ENCODE measurements at places on chromosomes 3 and 15.

DNA sequence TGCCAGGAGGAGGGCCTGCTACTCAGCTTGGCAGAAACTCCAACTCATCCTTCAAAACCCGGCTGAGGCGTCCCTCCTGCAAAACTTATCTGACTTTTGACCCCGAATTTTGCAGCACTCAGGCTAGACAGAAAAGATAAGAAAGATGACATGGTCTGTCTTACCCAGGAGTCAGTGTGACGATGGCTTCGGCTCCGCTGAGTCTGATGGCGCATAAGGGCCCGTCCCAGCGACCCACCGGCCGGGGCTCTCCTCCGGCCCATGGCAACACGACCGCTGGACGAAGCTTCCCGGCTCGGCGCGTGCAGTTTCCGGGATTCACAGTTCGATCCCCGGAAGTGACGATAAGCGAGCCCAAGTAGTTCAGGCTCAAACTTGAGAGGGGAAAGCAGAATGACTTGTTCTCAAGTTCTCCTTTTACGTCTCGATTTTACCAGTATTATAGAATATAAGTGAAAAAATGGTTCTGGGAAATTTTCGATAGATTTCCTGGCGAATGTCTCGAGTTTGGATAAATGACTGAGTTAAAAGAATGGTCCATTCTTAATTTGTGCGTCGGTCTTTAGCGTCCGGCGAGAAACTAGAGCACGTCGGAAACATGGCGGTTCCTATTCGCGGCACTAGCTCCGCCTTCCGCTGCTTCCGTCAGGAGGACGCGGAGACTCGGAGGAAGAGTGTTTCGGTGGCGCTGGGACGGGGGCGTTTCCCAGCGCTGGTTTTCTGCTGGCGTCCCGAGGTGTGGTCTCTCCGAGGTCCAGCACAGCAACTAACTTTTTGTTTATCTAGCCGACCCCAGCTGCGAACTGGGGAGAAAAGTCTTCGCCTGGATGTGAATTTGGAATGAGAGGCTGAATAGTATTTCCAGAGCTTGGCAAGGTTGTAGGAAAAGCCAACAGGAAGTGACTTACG is at the start of gene LSG1:
Gene LSG1, minus strand, starts transcription at position 292 of the 909 bp plus-strand sequence. Its CDS starts 29 bp downstream, at position 263.
- peak; percentile 100 for DNase-seq

DNA sequence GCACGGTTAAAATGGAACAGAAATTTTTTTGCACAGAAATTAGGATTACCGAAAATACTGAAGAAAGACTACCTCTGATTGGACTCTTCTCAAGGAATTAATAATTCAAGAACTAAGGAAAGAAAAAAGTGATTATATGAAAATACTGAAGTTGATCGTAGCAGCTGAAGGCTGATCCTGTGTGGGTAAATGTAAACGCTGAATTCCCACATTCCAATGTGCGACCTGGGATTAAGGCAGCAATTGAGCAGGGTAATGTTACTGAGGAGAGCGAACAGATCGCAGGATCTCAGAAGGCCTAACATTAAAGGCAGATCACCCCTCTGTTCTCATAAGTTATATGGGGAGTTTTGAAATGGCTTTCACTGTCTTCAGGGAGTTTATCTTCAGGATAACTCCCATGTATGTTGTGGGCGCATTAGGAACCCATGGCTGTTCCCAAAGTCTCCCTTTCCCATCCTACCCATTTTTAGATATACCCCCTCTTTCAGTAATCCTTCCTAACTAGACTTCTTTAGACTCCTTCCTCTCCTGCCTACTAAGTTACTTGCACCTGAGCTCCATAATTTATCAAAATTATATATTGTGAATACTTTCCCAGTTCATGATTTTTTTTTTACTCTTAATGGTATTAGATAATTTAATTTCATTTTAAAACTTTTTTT is 1.0 kb upstream of the UBL7 start:
- DNase-seq, result no peak

GRCh38 chr3:197959500-197959890 is 522 bp upstream of the LMLN start:
- no peak for DNase-seq

- DNase-seq, result no peak
These were observed 123.3 kb downstream of the XXYLT1 start for GRCh38 chr3:195147649-195148080.

DNA sequence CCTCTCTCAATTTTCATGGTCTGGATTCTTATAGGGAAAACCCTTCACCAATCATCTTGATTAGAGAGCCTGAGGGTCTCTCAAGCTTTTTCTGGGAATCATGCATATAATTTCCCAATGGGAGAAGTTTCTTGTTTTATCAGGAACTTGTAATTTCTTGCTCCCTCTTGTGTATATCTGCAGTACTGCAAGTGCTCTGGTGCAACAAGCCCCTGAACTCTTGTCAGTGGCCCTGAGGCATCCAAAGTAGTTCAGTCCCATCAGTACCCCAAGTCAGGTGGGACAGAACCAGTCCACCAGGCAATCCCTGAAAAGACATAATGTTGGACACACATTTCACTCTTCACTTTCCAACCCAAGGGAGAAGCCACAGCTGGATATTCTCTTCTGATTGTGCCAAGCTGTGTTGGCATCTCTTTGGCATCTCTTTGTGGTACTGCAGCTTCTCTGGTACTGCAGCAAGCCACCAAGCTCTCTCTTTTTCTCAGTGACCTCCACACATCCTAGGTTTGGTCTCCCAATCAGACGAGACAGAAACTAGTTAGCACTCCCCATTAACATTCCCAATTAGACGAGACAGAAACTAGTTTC is 214.5 kb downstream of the ZIC4 start:
- peak; percentile 12 for DNase-seq

GRCh38 chr15:85037641-85038040 is 56.0 kb downstream of the PDE8A start:
- DNase-seq, result no peak

DNA sequence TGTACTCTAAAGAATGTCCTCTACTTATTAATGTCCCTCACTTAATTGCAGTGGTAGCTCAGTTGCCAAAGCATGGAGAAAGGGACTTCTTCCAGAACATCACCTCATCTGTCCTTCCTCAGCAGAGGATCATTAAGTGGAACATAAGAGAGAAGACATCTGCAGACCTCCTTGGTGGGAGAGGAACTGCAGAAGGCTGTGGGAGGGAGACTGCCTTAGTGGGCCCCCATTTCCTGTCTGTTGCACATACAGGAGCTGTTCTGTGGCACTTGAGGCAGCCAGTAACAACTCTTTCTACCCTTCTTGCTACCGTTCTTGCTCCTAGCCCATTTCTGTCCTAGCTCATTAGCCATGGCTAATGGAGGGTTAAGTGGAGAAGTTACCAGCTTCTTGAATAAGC is 33.6 kb downstream of the HPS3 start:
- DNase-seq, result no peak

- DNase-seq, result no peak
These were observed 1324.6 kb downstream of the NSUN3 start for GRCh38 chr3:95387242-95388021.

- DNase-seq, result no peak
These were observed 39.0 kb downstream of the U2SURP start for GRCh38 chr3:143040261-143040879.

All from NCI-H774 (cell line).